ENCODE measurements at places on chromosomes 6 and 20.
A peak's percentile ranks its signal among the peaks of the same experiment; 100 is the strongest.

DNA sequence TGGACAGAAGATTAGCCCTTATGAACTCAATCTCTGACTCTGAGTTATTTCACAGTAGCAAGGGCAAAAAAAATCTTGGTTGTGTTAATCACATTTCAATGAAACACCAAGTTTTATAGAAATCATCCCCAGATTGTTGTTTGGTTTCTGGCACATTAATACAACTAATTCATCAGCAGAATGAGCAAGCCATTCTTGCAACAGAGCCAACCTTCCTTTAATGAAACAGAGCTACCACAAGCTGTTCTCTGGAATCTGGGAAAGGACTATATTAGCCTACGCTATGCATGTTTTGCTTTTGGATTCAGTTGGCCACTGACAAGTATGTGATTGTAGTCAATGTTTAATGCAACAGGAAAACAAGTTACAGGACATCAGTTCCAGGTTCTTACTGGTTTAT is 13.8 kb upstream of the POPDC3 start:
- peak; percentile 63 for DNase-seq

GRCh38 chr6:54891536-54891935 is 45.0 kb downstream of the FAM83B start:
- DNase-seq, result no peak

GRCh38 chr6:17859846-17860245 is 127.6 kb downstream of the KIF13A start:
- no peak for DNase-seq

GRCh38 chr20:1388741-1389483 is 3.9 kb downstream of the FKBP1A start:
- DNase-seq, result no peak

- DNase-seq, result no peak
These were observed 924 bp downstream of the FAM162B start for GRCh38 chr6:116764629-116764960.

GRCh38 chr6:115602466-115602865 is 458.2 kb downstream of the FRK start:
- no peak for DNase-seq

DNA sequence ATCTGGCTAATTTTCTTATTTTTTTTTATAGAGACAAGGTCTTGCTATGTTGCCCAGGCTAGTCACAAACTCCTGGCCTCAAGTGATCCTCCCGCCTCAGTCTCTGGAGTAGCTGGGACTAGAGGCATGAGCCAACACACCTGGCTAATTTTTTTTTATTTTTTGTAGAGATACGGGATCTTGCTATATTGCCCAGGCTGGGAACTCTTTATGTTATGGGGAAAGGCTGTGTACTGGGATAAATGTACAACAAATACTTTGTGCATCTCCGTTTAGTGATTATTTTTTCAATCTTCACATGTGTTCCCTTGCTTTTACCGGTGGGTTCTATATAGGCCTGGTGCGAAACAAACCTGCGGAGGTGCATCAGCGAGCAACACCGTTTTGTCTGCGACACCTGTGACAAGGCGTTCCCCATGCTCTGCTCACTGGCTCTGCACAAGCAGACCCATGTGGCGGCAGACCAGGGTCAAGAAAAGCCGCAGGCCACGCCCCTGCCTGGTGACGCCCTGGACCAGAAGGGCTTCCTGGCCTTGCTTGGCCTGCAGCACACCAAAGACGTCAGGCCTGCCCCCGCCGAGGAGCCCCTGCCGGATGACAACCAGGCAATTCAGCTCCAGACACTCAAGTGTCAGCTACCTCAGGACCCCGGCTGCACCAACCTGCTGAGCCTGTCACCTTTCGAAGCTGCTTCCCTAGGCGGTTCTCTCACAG is 84.2 kb downstream of the SSR1 start:
- DNase-seq, result no peak

DNA sequence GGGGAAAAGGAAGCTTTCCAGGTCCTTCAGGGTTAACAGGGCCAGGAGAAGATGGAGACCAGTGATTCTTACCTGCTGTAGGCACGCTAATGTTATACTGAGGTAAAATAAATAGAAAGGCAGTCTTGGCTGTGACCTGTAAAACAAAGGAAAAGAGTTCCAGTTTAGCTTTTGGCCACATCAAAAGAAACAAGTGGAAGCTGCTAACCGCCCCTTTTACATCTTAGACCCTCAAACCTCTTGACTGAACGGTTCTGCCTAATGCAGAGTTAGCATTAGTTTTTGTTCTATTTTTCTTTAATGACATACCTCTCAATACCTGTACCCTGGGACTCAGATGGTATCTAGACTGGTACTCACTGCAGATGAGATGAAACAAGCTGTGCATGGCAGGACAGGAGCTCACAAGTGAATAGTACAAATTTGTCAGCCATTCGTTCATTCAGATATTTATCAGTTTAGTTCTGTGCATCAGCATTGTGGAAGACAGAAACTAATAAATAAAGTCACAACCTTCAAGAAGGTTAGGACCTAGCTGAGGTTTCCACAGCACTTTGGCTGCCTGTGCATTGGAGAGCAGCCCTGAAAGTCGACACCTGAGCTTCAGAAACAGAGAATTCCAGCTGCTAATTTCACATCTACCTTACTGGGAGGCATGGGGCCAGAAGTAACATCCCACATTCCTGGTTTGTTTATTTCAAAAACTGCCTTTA is 41.0 kb downstream of the TRAM2 start:
- no peak for DNase-seq

DNA sequence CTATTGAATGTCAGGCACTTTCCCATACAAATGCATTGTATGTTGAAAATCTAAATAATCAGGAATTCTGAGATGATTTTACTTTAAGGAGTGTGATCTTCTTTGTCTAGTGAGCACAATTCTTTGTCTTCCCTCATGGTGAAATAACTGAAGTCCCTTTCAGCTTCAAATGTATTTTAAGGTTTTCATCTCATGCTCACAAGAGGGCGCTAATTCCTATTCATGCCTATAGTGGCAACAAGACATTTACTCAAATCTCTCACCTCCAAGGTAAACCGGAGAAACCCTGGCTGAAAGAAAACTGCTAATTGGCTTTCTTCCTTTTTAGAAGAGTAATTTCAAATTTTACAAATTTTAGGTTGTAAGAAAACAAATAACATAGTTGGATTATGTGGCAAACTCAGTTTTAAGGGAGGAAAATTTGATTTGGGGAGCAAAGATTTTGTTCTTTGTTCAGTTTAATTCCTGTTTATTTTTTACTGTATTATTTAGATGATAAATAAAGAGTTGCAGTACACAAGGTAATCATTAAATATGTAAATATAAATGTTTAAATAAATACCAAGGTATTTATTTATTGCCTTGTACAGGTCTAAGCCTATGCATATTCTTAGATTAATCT is 69.1 kb downstream of the SLC35F1 start:
- DNase-seq, result no peak

- peak; percentile 31 for DNase-seq
These were observed 47.6 kb upstream of the SMIM8 start for GRCh38 chr6:87274660-87275274.

- no peak for DNase-seq
These were observed 121.8 kb downstream of the TOX2 start for GRCh38 chr20:44036441-44036840.

DNA sequence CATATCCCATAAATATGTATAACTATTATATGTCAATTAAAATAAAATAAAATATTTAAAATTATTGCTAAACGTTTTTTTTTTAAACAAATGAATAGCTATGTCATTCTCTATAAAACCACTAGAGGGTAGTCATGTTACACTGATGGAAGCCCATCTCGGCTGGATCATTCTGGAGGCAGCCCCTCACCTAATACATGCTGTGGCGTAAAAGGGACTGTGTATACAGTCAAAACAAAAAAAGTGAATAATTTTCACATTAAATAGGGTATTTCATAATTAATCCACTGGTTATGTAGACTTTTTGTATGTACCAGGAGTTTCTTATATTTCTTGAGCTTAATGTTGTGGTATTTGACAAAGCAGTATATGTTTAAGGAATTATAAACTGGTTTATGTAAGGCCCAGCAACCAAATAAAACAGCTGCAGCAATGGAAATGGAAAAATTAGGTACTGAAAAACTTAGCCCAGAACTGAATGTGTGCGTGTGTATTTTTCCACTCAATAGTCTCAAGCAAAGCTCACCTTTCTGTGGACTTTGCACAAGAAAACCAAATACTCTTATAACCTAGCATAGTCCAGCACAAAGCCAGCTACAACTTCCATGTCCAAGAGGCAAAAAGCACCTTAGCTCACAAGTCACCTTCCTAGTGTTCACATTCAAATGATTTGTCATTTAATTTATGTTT is 81.7 kb downstream of the COL9A1 start:
- no peak for DNase-seq

- no peak for DNase-seq
These were observed 21.4 kb downstream of the SLC17A5 start for GRCh38 chr6:73632346-73632745.

DNA sequence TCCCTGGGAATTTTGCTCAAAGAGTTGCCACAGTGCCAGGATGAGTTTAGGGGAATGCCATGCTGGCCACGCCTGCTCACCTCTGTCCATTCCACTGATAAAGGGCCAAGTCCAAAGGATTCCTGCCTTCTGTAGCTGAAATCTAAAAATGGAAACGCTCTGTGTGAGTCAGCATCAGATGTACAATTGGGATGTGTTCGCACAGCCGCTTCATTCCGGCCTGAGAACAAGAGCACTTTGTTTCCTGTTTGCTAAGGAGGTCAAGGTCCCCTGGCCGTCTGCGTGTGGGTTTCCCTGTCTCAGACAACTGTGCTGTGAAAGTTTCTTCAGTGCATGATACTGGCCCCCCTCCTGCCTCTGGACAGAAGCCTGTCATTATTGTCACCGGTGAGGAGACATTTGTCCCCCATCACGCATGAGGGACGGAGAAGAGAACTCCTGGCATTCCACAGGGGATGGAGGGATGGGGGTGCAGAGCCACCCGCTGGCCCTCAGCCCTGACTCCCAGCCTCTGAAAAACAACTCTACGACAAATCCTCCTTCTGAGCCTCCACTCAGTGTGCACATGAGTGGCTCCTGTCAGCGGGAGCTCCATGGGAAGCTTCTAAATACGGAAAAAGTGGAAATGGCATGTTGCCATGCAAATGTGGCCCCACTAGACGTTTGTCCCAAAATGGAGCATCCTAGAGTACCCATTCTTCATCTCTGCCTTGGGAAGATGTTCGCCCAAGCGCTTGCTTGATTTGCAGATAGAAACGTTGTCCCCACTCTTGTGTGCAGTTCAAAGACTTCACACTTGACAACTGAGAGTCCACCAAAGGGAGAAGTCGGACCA is 143.5 kb upstream of the AFDN start:
- DNase-seq, result no peak

DNA sequence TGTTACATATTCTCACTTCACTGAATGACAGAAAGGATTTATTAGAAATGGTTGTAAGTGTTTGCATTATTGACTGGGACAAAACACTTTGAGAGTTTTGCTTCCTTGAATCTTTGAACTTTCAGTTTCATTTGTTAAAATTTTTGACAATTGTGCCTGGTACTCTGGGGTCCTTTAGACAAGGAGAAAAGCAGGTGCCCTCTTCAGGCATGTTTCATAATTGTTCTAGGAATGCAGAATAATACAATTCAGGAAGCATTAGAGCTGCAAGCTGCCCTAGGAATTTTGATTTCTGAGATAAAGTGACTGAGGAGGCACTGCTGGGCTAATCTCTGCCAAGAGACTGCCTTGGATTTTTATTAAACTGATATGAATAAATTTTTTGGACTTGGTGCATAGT is 49.7 kb downstream of the TOP1 start:
- peak; percentile 36 for DNase-seq

- DNase-seq, result no peak
These were observed 74.0 kb upstream of the RALGAPA2 start for GRCh38 chr20:20786428-20786827.

GRCh38 chr6:130381459-130382380 is 15.9 kb downstream of the TMEM200A start:
- DNase-seq, result no peak

DNA sequence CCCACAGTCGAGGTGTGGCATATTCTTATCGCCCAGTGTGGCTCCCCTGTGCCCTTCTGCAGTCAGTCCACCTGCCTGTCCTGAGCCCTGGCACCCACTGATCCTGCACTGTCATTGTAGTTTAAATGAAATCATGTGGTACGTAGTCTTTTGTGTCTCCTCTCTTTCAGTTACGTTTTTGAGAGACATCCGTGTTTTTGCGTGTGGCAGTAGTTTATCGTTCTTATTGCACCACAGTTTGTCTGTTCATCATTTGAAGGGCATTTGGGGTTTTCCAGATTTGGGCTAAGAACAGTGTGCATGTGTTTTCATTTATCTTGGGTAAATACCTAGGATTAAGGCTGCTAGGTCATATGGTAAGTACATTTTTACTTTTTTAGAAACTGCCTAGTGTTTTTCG is 49.3 kb downstream of the SPATA2 start:
- peak; percentile 84 for DNase-seq

- no peak for DNase-seq
These were observed at the start of gene LHFPL5 for GRCh38 chr6:35804996-35805736. TSS of gene LHFPL5 (plus strand) at chr6:35805352. CDS start at chr6:35805671, 319 bp downstream.

GRCh38 chr6:21166754-21167153 is 426.8 kb upstream of the SOX4 start:
- DNase-seq, result no peak

- no peak for DNase-seq
These were observed 1.3 kb upstream of the RUNX2 start for GRCh38 chr6:45326698-45327417.

DNA sequence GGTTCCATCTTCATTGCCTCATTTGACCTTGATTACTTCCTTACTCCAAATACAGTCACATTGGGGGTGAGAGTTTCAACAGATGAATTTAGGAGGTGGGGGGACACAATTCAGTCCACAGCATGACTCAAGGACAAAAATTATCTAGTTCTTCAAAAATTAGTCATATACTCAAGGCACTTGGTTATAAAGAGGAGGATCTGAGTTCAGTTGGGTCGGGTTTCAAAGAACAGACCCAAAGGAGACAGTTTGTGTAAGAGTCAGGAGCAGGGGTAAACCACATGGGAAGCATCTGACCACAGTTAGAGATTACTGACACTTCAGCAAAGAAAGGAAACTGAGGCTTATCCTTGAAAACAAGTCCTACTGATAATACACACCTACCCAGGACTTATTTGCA is 138.0 kb downstream of the TBC1D7 start:
- DNase-seq, result no peak

DNA sequence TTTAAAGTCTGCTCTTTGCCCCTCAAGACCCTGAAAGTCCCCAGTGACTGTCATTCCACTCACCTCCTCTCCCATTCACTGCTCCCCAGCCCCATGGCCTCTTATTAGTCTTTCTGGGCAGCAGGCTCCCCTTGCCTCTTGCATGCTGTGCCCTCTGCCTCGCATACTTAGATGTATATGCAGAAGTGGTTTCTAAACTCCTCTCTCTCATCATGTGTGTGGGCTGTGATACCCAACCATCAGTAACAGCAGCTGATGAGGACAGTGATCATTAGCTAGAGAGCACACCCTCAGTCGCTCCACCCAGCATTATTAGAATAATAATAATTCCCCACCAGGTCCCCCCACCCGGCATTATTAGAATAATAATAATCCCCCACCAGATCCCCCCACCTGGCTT is 14.5 kb downstream of the PKIG start:
- no peak for DNase-seq

- no peak for DNase-seq
These were observed 22.3 kb downstream of the STX7 start for GRCh38 chr6:132490478-132491204.
